Left ventricle myocardium superior (tissue), 1 donor: ENCODE measurements at places on chromosomes 13 and 19. TPM values are rescaled to one million over a fixed set of nuclear protein-coding genes. Genes with fewer than 3 reads are reported as not detected.
A peak's percentile ranks its signal among the peaks of the same experiment; 100 is the strongest.

DNA sequence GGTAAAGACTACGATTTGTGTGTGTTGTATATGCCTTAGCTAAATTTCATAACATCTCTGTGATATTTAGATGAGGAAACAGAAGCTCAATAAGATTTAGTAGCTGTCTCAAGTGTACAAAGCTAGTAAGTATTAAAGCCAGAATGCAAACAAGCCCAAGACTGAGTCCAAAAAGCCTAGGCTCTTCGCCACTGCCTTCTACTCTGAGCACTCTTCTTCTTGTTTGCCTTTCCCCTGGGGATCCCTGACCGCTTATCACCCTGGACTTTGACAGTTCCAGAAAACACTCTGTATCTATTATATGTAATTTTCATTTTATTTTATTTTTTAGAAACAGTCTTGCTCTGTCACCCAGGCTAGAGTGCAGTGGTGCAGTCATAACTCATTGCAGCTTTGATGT lies 5.8 kb downstream of the TM9SF2 start:
- DNase-seq, result no peak

GRCh38 chr13:103703246-103703645 lies 637.0 kb upstream of the SLC10A2 start:
- no peak for DNase-seq

DNA sequence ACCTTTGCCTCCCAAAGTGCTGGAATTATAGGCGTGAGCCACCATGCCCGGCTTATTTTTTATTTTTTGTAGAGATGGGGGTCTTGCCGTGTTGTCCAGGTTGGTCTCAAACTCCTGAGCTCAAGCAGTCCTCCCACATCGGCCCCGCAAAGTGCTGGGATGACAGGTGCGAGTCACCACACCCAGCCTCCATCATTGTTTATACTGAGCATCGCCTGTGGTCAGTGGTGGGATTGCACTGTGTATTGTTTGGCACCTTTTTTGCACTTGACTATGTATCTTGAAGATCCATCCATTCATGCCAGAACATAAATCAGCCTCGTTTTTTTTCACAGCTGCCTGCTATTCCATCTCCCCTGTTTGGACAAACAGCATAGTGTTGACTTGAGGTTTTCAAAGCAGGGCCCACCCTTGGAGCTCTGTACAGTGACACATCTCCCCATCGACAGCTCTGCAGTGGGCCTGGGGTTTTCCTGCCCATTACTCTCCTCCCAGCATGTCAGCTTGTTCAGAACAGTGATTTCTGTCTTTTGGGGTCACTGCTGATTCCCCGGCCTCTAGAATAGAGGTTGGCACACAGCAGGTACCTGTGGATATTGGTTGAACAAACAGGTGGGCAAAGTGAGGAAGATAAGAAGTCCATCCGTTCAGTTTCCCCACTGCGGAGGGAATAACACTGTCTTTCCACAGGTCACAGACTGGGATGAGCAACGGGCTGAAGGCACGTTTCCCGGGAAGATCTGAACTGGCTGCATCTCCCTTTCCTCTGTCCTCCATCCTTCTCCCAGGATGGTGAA lies 8.2 kb upstream of the UPK1A start:
- DNase-seq, result no peak

DNA sequence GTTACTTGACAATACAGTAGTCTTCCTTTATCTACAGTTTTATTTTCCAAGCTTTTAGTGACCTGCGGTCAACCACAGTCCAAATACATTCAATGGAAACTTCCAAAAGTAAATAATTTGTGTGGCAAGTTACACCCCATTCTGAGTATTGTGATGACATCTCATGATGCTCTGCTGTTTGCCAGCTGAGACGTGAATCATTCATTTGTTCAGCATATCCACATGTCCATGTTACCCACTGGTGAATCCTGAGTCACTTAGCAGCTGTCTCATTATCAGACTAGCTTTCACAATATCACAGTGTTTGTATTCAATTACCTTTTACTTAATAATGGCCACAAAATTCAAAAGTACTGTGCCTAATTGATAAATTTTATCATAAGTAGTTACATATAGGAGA lies 179.8 kb downstream of the PRR20E start:
- no peak for DNase-seq

DNA sequence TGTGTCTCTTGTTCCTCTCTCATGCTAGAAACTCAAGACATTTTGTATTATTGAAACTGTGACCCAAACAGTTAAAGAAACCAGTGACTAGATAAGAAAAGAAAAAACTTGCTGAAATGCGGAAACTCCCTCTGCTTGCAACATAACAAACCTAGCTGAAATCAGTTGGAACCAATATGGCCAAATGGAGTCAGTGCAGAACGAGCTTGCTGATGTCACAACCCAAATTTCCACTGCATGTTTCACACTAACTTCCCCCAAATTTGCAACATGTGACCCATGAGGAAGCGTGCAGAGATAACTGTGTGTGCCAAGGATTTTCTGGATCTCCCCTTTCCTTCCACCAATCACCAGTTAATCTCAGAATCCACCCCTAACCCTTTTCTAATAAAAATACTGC lies 208.0 kb downstream of the DLEU7 start:
- DNase-seq, result no peak

HSPB6 gene
- total RNA-seq, result 676 TPM

DNA sequence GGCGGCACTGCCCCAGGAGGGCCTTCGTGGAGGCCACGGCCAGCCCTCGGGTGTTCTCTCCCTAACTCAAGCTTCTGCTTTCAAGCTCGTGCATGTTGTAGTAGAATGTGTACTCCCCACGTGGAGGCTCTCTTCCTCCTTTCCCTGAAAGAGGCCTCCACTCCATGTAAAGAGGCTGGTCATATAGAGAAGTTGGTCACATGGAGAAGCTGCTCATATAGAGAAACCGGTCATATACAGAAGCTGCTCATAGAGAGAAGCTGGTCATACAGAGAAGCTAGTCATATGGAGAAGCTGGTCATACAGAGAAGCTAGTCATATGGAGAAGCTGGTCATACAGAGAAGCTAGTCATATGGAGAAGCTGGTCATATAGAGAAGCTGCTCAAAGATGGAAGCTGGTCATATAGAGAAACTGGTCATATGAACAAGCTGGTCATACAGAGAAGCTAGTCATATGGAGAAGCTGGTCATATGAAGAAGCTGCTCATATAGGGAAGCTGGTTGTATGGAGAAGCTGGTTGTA lies 152.5 kb downstream of the COL4A1 start:
- DNase-seq, result no peak

DNA sequence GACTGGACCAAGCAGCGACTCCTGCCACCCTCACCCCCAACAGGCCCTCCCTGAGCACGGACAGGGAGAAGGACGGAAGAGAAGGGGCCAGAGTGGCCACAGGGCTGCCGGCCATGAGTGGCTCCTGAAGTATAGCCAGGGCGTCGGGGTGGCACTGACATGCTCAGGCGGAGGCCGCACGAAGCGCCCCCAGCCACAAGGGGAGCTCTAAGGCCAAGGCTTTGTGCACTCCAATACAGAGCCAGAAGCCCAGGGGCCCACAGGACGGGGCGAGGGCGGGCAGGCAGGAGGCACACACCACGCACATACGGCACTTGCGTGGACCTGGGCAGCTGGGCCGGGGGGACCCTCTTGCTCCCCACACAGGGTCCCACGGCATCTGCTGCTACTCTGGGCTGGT lies 52.0 kb downstream of the KLF2 start:
- DNase-seq, result no peak

DNA sequence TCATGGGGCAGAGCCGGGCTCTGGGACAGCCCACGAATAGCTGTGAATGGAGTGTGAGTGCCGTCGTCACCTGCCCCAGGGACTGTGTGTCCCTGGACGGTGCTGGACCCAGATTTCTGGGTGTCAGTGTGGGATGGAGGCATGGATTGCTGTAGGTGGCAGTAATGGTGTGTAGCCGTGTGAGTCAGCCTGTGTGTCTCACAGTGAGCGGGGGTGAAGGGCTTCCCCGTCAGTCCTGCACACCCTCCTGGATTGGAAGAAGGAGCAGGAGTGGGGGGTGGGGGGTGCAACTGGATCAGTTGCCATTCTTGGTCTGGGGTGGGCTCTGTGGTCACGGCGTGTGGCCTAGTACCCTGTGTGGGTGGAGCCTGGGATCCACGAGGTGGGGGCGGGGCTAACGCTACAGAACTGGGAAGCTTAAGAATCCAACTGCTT lies 6.5 kb upstream of the LTBP4 start:
- no peak for DNase-seq

- no peak for DNase-seq
Observed at GRCh38 chr19:41545547-41545946, 30.4 kb upstream of the CEACAM21 start.

CCNE1 gene
- 3.3 TPM for total RNA-seq

DNA sequence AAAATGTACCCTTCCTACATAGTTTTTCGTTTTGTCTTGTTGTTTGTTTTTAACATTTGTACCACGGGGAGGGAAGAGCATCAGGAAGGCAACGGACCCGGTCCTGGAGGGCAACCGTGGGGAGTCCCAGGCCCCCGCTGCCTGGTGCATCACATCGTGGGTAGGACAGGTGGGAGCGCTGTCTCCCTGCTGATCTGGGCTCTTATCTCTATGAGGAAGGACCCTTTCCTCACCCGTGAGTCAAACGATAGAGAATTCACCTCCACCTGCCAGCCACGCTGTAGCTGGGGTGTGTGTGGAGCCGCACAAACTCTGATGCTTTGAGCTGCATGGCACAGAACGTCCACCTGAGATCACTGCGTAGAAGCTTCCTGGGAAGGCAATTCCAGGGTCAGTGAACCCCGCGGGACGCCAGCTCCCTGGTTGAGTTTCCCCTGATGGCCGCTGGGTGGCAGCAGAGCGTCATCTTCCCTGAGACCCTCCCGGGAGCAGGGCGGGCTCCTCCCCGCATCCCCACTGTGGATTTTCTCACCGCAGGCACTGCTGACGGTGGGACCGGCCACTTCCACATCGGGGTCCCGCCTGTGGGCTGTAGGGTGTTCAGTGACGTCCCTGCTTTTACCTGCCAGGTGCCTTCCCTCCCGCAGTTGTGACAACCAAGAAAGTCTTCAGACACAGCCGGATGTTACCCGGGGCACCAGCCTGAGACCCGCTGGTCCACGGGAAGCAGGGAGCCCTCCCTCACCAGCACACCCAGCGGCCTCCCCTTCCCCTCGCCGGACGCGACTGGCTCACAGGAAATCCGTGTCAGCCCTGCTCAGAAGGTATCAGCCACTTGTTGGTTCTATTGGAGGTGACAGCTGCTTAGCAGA lies 54.7 kb downstream of the ZNF787 start:
- DNase-seq, result peak; percentile 81

GRCh38 chr19:53076984-53077383 lies 26.2 kb downstream of the ZNF160 start:
- peak; percentile 73 for DNase-seq

DNA sequence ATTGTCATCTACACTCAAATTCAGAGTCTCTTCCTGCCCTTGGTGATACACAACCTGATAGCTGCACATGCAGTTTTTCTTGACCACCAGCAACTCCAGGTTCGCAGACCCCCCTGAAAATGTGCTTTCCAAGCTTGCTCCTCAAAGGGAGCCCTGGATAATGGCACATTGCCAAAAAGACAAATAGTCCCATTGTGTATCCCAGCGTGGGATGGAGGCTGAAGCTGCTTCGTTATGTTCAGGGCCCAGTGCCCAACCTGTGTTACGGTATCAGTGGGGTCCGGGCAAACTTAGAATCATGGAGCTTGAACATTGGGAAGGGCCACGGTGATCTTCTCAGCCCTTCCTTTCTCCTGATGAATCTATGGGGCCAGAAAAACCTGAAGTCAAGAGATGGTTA lies 173.0 kb downstream of the TEX29 start:
- no peak for DNase-seq

MBOAT7 gene
- total RNA-seq, result 14.8 TPM

- no peak for DNase-seq
Observed at GRCh38 chr13:32917504-32917903, 98.7 kb upstream of the KL start.

DNA sequence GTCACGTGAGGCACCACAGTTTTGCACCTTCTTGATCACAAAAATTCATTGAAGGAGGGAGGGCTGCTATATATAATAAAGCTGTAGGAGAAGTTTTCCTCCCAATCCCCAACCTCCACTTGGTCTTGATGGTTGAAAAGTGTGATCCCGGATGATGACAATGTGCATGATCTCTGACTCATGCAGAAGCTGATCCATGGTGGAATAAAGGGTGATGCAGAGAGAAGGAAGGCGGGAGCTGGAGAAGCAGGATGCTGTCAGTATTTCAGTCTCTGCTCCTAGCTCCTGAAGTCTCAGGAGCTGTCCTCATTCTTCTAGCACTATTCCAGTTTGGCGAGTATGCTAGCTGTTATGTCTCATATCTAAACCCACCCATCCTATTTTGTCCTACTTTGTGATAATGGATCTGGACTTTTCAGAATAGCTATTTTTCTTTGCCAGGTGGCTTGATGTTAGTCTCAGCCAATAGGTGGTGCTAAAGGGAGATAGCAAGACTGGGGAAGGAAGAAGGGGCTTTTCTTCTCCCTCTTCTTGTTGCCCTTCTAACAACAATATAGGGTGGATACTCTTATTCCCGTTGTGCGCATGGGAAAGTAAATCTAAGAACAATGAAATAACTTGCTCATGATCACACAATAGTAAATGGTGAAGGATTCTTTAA lies 65.6 kb upstream of the HTR2A start:
- no peak for DNase-seq

GRCh38 chr19:44570984-44571684 lies 41.7 kb upstream of the CEACAM20 start:
- DNase-seq, result no peak

ACP7 gene
- total RNA-seq, result not detected

SSC5D gene
- 2.7 TPM for total RNA-seq

DNA sequence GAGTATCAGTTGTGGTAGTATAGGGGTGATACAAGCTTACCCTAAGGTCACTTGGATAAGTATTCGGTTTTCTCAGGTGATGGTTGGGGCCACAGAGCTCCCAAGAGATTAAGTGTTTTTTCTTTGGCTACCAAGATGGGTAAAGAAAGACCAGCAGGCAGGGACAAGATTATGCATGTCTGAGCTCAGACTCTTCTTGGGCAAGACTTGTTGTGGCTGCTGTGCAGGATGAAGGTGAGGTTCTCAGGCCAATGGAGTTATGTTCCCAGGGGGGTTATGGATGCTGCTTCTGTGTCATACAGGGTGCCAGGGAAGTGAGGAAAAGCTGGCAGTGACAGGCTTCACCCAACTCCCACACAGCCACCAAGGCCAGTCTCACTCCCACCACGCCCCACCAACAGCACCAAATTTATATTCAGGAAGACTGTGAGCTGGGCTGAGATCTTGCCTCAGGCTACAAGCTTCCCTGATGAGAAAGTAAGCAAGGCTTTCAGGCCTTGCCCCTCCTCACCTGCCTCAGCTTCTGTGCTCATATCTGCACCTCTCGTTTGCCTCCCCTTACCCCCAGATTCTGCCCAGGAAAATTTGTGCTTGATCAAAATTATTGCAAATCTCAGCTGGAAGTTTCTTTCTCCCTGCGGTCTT lies 511.8 kb upstream of the SLITRK1 start:
- DNase-seq, result no peak

- peak; percentile 59 for DNase-seq
Observed at GRCh38 chr19:53977991-53978731, 13.3 kb upstream of the CACNG6 start.

DNA sequence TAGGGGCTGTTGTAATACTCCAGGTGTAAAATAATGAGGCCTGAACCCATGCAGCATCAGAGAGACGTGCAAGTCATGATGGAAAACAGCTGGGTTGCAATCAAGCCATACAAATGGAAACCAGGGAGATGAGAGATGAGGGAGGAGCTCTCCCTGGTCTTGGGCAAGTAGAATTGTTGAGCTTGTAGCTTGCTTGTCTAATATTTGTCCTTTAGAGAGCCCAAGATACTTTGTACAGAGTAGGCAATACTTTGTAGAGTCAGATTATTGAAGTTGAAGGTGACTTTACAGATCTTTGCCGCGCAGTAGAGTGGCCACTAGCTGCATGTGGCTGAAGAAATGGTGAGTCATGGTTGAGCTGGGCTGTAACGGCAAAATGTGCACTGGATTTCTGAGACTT lies 8.3 kb downstream of the ATP8A2 start:
- no peak for DNase-seq

POLR1G gene
- total RNA-seq, result 7.0 TPM

CASP14 gene
- not detected for total RNA-seq
